ENCODE measurements at places on chromosomes 3 and 15. TPM values are rescaled to one million over a fixed set of nuclear protein-coding genes. Genes with fewer than 3 reads are reported as not detected.

CX3CR1 gene
- 3.7 TPM for polyA plus RNA-seq

FGF12 gene
- not detected for polyA plus RNA-seq

MLF1 gene
- polyA plus RNA-seq: 5.0 TPM

ITIH4 gene
- 0.07 TPM for polyA plus RNA-seq

TLNRD1 gene
- polyA plus RNA-seq: 5.2 TPM

SLC24A5 gene
- polyA plus RNA-seq: not detected

TRIM71 gene
- not detected for polyA plus RNA-seq

SCN5A gene
- not detected for polyA plus RNA-seq

PIERCE2 gene
- polyA plus RNA-seq: 0.75 TPM

WDR49 gene
- not detected for polyA plus RNA-seq

ANKUB1 gene
- not detected for polyA plus RNA-seq

TM4SF1 gene
- polyA plus RNA-seq: not detected

GOLGB1 gene
- 19.0 TPM for polyA plus RNA-seq

SH2D7 gene
- polyA plus RNA-seq: not detected

CFAP161 gene
- polyA plus RNA-seq: not detected

TUSC7 gene
- not detected for polyA plus RNA-seq

Measured in CD4-positive, alpha-beta memory T cell (primary cell).